ENCODE measurements at places on chromosomes 12 and 14. TPM values are rescaled to one million over a fixed set of nuclear protein-coding genes. Genes with fewer than 3 reads are reported as not detected.
A peak's percentile ranks its signal among the peaks of the same experiment; 100 is the strongest.

Gene CSRP2
- 0.42 TPM for total RNA-seq

Gene PPFIA2
- not detected for total RNA-seq

Gene HOXC12
- not detected for total RNA-seq

Gene OAS2
- 245 TPM for total RNA-seq

Gene CIT
- 87.0 TPM for total RNA-seq

Gene NKX2-1
- total RNA-seq = not detected

Gene PMEL
- not detected for total RNA-seq

Gene TDRD9
- total RNA-seq = 0.62 TPM

Gene POTEG
- total RNA-seq = not detected

Gene CRADD
- total RNA-seq = 11.3 TPM

Gene TOMM20L
- total RNA-seq = not detected

- peaks cover 3% of the 10 kb centered on the region for H3K36me3 ChIP-seq
- no peak overlapping the region for H3K27ac ChIP-seq
- no peaks in the 10 kb centered on the region for H3K27me3 ChIP-seq
- peaks cover 51% of the 10 kb centered on the region for H3K4me1 ChIP-seq
These were observed 58.9 kb upstream of the BCL2L14 start for GRCh38 chr12:12011880-12012260.

- DNase-seq = peak; percentile 99
- peak overlapping the region; percentile 72 for H3K4me3 ChIP-seq
- peak overlapping the region; percentile 92 for H3K27ac ChIP-seq
- H3K4me1 ChIP-seq = peaks cover 46% of the 10 kb centered on the region
These were observed 498 bp upstream of the RHOF start for GRCh38 chr12:121793838-121794533.

DNA sequence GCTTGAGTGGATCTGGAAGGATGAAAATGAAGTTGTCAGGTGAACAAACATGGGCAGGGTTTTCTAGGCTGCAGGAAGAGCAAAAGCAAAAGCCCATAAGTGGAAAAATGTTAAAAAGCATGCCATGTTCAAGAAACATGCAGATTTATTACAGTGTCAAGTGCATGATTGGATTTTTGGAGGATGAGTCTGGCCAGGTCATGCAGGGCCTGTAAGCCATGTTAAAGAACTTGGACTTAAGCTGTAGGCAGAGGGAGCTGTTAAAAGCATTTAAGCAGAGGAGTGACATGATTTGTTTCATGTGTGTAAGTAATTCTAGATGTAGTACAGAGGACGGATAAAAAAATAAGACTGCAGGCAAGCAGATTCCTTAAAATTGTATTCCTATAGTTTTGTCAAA is 16.3 kb upstream of the SINHCAF start:
- H3K4me1 ChIP-seq = no peaks in the 10 kb centered on the region
- H3K27ac ChIP-seq = no peak overlapping the region

- no peak for DNase-seq
- peaks cover 60% of the 10 kb centered on the region for H3K27me3 ChIP-seq
- peaks cover 26% of the 10 kb centered on the region for H3K4me1 ChIP-seq
- no peak overlapping the region for H3K27ac ChIP-seq
- no peak overlapping the region for H3K4me3 ChIP-seq
These were observed 3.8 kb upstream of the EMP1 start for GRCh38 chr12:13192719-13193118.

DNA sequence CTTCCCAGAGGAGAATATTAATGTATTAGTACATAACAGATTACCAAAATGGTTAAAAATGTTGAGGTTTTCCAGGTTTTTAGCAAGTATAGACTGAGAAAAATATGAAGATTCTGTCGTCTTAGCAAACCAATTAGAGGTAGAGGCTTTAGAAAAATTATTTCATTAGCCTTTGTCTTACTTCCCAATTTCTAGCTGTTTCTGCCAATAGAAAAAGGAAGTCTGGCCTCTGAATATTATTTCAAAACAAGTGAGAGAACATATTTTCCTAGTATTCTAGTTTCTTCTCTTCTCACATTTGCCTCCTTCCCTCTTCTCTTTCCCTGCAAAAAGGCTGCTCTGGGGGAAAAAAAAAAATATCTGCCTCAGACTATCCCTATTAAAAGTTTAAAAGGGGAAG is 16.4 kb downstream of the IPO8 start:
- DNase-seq = no peak
- no peaks in the 10 kb centered on the region for H3K4me1 ChIP-seq
- peaks cover 26% of the 10 kb centered on the region for H3K36me3 ChIP-seq
- H3K27me3 ChIP-seq = no peaks in the 10 kb centered on the region
- no peak overlapping the region for H3K27ac ChIP-seq
- H3K4me3 ChIP-seq = no peak overlapping the region

- no peak overlapping the region for H3K4me3 ChIP-seq
- peaks cover 4% of the 10 kb centered on the region for H3K27me3 ChIP-seq
- no peaks in the 10 kb centered on the region for H3K36me3 ChIP-seq
- no peak overlapping the region for H3K27ac ChIP-seq
- DNase-seq = no peak
These were observed 160.4 kb downstream of the CACNA1C start for GRCh38 chr12:2212971-2213869.

- DNase-seq = no peak
- H3K4me1 ChIP-seq = no peaks in the 10 kb centered on the region
- H3K27ac ChIP-seq = no peak overlapping the region
- H3K27me3 ChIP-seq = no peaks in the 10 kb centered on the region
- no peak overlapping the region for H3K4me3 ChIP-seq
These were observed 225.4 kb upstream of the PDE3A start for GRCh38 chr12:20142956-20143355.

DNA sequence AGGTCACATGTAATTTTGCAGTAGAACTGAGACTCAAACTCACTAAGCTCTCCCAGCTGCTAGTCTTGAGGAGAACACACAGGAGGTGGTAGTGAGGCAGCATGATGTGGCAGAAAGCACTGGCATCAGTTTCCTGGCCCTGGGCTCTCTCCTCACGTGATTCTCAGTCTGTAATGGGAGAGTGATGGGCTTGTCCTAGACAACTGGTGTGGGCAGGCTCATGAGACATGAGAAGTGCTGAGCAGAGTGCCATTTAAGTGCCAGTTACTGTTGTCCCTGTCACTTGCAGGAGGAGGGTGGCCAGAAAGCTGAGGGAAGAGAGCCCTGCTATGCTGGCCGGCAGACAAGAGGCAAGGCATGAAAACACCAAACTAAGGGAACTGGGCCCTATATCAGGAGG is 48.5 kb upstream of the OVCH1 start:
- H3K4me1 ChIP-seq = no peaks in the 10 kb centered on the region
- no peaks in the 10 kb centered on the region for H3K36me3 ChIP-seq
- H3K27me3 ChIP-seq = peaks cover 6% of the 10 kb centered on the region
- H3K4me3 ChIP-seq = no peak overlapping the region

- no peak for DNase-seq
- peaks cover 16% of the 10 kb centered on the region for H3K27me3 ChIP-seq
- H3K27ac ChIP-seq = no peak overlapping the region
- H3K4me1 ChIP-seq = no peaks in the 10 kb centered on the region
These were observed 81.1 kb downstream of the SMOC1 start for GRCh38 chr14:69960296-69960695.

DNA sequence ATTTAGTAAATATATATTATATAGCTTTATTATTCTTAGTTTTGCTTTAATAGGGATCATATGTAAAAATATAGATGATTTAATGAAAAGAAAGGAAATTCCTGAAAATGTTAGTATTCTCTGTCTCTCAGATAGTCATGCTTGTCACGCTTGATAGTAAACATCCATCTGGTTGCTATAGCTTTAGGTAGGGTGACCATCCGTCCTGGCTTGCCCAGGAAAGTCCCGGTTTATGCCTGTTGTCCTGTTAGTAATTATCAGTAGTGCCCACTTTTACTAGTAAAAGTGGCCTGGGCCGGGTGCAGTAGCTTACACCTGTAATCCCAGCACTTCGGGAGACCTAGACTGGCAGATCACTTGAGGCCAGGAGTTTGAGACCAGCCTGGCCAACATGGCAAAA is 23.8 kb downstream of the CFAP54 start:
- H3K4me1 ChIP-seq = peaks cover 18% of the 10 kb centered on the region
- H3K36me3 ChIP-seq = peaks cover 2% of the 10 kb centered on the region
- no peak for DNase-seq

GRCh38 chr12:22631863-22632463 is 7.0 kb downstream of the ETNK1 start:
- H3K27ac ChIP-seq = no peak overlapping the region
- H3K27me3 ChIP-seq = no peaks in the 10 kb centered on the region
- H3K36me3 ChIP-seq = peaks cover 12% of the 10 kb centered on the region

- no peak for DNase-seq
- H3K27me3 ChIP-seq = peaks cover 6% of the 10 kb centered on the region
- peaks cover 15% of the 10 kb centered on the region for H3K4me1 ChIP-seq
These were observed 6.7 kb upstream of the SLC15A4 start for GRCh38 chr12:128830505-128830893.

DNA sequence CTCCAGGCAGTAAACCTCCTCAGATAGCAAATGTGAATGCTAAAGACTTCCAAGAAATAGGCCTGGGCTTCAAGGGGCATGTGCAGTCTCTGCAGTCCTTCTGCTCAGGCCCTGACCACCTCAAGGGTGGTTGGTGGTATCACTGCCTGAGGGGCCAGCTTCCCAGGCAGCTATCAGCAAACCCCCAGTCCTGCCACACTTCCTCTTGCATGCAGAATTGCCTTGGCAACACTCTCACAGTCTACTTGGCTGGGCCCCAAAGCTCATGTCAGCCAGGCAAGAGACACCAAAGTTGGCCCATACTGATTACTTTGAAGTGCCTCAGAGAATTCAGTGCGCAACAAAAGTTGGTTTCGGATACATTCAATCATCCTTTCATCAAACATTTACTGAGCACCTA is 3.5 kb upstream of the ASB8 start:
- H3K4me1 ChIP-seq = peaks cover 27% of the 10 kb centered on the region
- H3K27me3 ChIP-seq = peaks cover 14% of the 10 kb centered on the region
- H3K4me3 ChIP-seq = no peak overlapping the region
- DNase-seq = no peak

DNA sequence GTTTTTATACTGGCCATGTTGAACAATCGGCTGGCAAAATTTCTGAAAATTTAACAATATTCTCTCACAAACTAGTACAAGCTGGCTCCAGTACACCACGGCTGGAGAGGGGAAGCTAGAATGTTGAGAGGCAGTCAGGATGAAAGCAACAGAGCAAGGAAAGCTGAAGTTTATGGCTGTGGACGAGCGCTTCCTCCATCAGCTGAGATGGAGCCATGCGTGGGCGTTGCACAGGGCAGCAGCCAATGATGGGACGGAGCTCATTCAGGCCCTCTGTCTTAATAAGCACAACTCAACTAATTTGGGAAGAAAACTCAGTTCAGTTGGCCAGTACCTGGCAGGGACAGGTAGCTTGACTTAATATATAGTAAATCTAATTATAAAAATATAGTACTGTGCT is 14.1 kb upstream of the DCP1B start:
- no peak overlapping the region for H3K4me3 ChIP-seq
- peaks cover 2% of the 10 kb centered on the region for H3K4me1 ChIP-seq
- H3K27me3 ChIP-seq = peaks cover 38% of the 10 kb centered on the region
- DNase-seq = no peak
- no peaks in the 10 kb centered on the region for H3K36me3 ChIP-seq
- H3K27ac ChIP-seq = no peak overlapping the region

- H3K27me3 ChIP-seq = no peaks in the 10 kb centered on the region
- DNase-seq = no peak
- peaks cover 41% of the 10 kb centered on the region for H3K4me1 ChIP-seq
- H3K27ac ChIP-seq = peak overlapping the region; percentile 97
- peak overlapping the region; percentile 99 for H3K4me3 ChIP-seq
These were observed 797 bp downstream of the ESPL1 start for GRCh38 chr12:53268630-53269562.

DNA sequence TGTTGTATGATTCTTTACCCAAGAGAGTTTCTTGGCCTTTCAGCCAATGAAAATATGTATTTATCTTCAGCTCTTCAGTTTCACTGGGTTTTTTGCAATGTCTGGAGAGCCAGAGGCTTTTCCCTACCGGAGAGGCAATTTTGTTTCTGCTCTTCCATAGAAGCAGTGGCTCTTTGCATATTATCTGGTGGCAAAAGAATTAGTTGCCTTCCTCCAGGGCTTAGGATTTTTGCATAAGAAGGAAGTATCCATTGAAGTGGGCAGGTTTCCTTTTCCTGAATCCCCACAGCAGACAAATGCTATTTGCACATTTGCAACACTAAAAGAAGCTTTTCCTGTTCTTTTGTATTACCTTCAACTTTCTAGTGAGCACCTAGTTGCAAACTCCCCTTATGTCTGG is 75.2 kb downstream of the NTS start:
- no peaks in the 10 kb centered on the region for H3K36me3 ChIP-seq
- no peak for DNase-seq
- no peaks in the 10 kb centered on the region for H3K4me1 ChIP-seq
- no peak overlapping the region for H3K4me3 ChIP-seq
- H3K27me3 ChIP-seq = no peaks in the 10 kb centered on the region

DNA sequence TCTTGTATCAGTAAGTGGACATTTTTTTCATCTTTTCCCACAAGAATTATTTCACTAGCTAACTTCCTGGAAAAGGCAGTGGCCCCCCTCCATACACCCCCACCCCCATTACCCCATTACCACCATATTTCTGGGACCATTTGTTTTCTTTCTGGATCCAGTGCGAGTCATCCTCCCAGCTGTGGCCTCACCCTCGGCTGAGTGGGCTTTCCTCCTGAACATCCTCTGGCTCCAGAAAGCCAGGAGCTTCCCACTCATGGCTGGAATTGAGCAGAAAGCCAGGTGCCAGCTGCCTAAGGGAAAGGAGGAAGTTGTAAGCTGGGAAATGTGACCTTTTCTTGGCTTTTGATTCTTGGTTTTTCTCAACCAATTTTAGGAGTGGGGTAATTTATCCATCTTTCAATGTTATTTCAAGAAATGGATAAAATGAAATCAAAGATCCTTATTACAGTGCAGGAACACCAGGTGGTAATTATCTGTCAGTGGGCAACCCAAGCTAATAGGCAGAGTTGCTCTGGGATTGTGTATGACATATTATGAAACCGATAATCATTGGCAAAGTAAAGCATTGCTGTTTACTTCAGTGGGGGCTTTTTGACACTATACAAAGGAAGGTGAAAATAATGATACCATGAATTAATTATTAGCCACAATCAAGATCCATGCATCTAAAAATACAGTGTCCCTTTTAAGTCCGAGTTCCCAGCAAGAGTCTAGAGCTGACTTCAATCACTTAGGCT is 124.6 kb downstream of the KICS2 start:
- no peak overlapping the region for H3K4me3 ChIP-seq
- peaks cover 12% of the 10 kb centered on the region for H3K27me3 ChIP-seq
- no peaks in the 10 kb centered on the region for H3K4me1 ChIP-seq
- DNase-seq = no peak
- H3K27ac ChIP-seq = no peak overlapping the region

DNA sequence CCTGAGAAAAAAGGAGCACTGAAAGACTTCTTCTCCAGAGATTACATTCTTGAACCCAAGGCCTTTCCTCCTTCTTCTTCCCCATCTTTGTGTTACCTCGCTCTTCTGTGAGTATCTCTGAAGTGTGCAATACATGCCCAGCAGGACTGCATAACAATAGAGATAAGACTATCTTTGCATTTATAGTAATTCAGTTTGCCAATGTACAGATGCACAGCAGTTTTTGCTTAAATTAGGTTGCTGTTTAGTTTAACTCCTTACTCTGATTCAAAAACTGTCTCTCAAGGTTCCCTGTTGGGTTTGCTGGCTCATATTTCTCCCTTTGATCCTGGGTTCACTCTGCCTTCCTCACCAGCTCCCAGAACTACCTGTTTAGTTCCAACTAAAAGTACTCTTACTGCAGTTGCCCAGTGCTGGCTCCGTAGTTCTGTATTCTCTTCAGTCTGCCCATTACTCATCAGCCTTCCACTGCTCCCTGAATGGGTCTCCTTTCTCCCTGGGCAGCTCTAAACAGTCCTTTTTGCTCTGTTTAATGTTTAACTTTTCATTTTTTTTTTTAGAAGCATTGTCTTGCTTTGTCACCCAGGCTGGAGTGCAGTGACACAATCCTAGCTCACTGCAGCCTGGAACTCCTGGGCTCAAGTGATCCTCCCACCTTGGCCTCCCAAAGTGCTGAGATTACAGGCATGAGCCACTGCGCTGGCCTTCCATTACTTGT is 180.6 kb upstream of the CAND1 start:
- no peak for DNase-seq
- H3K4me1 ChIP-seq = no peaks in the 10 kb centered on the region
